ENCODE measurements at places on chromosomes 4 and X. TPM values are rescaled to one million over a fixed set of nuclear protein-coding genes. Genes with fewer than 3 reads are reported as not detected.

MAB21L2 gene
- total RNA-seq: not detected

F8A2 gene
- not detected for total RNA-seq

FMR1NB gene
- not detected for total RNA-seq

FREM3 gene
- 0.05 TPM for total RNA-seq

ARAP2 gene
- total RNA-seq: 41.6 TPM

AMOT gene
- 0.34 TPM for total RNA-seq

All from activated naive CD4-positive, alpha-beta T cell treated with anti-CD3 and anti-CD28 coated beads, Interleukin-2, amount 10 ng/mL, durations not matched to agents 5 hours and 36 hours (primary cell).